ENCODE measurements at places on chromosomes 6 and 20.

DNA sequence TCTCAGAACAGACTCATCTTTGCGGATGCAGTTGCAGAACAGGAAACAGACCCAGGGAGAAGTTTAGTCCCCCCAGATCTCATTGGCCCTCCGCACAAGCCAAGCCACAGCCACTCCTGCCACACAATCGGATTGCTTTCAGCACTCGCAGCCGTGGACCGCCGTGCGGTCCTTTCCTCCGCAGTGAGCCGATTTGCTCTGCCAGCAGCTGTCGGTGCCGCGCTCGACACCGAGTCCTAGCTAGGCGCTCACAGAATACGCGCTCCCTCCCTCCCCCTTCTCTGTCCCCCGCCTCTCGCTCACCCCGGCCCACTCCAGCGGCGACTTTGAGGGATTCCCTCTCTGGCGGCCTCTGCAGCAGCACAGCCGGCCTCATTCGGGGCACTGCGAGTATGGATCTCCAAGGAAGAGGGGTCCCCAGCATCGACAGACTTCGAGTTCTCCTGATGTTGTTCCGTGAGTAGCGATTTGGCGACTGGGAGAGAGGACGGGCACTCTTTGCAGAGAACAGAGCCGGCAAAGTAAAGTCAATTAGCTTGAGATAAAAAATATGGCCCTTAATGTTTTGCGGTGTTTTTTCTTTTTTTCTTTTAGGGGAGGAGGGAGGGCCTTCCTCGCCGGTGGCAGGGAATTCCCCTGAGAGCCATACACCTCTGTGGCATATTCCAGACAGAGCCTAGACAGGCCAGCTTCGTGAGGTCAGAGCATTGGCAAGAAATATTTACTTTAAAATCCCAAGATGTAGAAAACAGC lies at the start of gene LAMP5:
LAMP5 (plus strand) TSS at position 130 of the 753 bp plus-strand sequence; CDS start at position 393, 263 bp downstream.
- no peak for DNase-seq

DNA sequence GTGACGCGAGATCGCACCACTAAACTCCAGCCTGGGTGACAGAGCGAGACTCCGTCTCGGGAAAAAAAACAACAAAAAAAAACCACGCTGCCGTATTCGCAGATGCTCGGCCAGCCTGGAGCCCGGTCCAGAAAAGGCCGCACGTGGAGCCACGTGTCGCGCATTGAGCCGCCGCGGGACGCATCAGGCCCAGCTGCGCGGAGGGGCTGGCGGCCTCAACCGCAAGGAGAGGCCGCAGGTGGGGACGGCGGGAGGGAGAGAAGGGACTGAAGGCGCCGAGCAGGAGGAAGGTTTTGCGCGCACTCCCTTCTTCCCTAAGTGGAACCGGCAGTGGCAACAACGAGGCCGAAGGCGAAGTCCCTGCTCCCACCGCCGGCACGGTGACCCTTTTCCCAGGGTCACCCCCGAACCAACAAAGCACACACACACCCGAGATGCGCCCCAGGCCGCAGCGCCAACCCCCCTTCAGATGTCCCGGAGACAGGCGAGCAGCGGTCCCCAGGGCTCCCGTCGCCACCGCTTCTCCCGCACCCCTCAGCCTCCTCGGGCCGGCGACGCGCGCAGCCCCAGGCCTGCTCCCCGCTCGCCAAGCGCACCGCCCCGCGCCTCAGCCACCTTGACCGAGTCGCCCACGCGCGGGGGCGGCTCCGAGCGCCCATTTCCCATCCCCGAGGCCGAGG lies 681 bp downstream of the SYCP2 start:
- no peak for DNase-seq

GRCh38 chr6:108476847-108477430 lies 83.8 kb upstream of the FOXO3 start:
- no peak for DNase-seq

DNA sequence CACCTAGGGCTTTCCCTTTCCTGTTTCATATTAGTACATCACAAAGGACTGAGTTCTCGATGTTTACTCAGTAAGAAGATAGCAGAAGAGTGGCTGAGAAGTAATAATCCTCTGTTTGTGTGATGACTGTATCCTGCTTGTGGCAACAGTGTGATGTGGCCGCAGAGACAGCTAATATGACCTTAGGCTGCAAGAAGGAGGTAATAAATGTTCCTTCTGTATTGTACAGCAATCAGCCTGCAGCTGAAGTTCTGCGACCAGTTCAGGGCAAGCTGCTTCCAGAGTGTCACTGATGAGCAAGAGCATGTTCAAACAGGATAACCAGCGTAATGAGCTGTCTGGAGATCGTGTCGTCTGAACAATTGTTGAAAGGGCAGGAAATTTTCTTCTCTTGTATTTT lies 70.9 kb downstream of the OPN5 start:
- no peak for DNase-seq

- DNase-seq: no peak
These were observed 3.2 kb upstream of the IRF4 start for GRCh38 chr6:388202-388903.

DNA sequence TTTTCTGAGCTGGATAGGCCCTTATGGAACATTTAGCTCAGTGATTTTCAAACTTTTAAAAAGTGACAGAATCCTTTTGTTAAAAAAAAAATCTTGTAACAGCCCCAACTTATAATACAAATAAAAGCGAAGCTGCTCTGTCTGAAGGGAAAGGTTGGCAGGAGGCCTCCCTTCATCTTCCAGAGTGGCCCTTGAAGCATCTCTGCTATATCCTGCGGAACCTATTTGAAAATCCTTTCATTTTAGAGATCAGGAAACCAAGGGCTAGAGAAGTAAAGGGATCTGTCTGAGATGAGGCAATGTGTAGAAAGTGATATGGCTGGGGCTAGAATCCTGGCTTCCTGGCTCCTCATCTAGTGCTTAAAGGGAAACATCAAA lies 107.8 kb downstream of the UBE3D start:
- DNase-seq: no peak

GRCh38 chr20:52410182-52410647 lies 218.6 kb upstream of the ZFP64 start:
- no peak for DNase-seq

Data from NCI-H2029 treated with DMSO at 0.1 percent for 48 hours (cell line).